ENCODE measurements at places on chromosomes 5 and 9.
A peak's percentile ranks its signal among the peaks of the same experiment; 100 is the strongest.

GRCh38 chr9:18675332-18675731 is 201.4 kb downstream of the ADAMTSL1 start:
- no peak for DNase-seq

DNA sequence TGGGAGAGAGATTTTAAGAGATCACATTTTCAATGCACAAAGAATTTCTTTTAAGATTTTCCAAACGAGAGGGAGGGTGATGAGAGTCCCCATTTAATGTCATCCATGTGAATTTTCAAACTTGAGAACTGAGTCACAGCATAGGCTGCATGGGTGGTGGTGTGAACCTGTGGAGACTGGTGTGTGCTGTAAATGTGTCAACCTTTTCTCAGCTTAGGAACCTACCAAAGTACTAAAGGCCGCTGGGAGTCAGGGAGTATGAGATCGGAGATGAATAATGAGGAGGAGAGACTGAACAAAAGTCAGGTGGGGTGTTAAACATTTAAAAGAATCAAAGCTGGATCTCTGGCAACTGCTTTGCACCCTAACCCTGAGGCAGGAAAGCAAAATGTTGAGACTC is 7.5 kb downstream of the ALDH1A1 start:
- no peak for DNase-seq

GRCh38 chr5:76114179-76114851 is 31.1 kb downstream of the SV2C start:
- DNase-seq = no peak

DNA sequence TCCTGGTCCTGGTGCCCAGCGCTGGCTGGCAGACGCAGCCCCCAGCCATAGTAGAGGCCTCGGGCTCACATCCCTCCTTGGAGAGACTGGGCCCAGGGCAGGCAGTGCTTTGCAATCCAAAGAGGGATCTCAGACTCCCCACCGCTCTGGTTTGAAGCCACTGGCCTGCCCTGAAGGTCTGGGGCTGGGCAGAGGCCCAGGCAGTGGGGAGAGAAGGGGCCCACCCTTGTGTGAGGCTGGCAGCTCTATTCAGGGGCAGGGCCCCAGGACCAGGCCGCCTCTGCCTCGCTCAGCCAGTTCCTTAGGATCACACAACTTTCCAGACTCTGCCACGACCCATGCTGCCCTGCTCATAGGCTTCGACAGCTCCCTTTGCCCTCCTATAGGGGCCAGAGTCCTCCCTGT is 10.7 kb upstream of the SEC16A start:
- no peak for DNase-seq

- DNase-seq = no peak
Observed at GRCh38 chr5:77259476-77259875, 49.0 kb downstream of the PDE8B start.

DNA sequence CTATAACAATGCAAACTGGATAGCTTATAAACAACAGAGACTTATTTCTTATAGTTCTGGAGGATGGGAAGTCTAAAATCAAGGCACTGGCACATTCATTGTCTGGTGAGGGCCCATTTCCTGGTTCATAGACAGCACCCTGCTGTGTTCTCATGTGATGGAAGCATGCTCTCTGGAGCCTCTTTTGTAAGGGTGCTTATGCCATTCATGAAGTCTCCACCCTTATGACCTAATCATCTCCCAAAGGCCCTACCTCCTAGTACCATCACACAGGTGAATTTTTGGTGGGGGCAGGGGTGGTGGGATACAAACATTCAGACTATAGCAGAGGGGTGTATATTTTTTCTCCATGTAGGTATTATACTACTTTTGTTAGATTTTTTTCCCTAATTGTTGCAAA is 92.4 kb downstream of the UNC13B start:
- no peak for DNase-seq

GRCh38 chr5:79077680-79078365 is 8.3 kb downstream of the BHMT2 start:
- DNase-seq = no peak

GRCh38 chr5:33423018-33423630 is 17.6 kb upstream of the TARS1 start:
- no peak for DNase-seq

- DNase-seq = no peak
Observed at GRCh38 chr9:79193001-79193400, 378.8 kb upstream of the TLE4 start.

DNA sequence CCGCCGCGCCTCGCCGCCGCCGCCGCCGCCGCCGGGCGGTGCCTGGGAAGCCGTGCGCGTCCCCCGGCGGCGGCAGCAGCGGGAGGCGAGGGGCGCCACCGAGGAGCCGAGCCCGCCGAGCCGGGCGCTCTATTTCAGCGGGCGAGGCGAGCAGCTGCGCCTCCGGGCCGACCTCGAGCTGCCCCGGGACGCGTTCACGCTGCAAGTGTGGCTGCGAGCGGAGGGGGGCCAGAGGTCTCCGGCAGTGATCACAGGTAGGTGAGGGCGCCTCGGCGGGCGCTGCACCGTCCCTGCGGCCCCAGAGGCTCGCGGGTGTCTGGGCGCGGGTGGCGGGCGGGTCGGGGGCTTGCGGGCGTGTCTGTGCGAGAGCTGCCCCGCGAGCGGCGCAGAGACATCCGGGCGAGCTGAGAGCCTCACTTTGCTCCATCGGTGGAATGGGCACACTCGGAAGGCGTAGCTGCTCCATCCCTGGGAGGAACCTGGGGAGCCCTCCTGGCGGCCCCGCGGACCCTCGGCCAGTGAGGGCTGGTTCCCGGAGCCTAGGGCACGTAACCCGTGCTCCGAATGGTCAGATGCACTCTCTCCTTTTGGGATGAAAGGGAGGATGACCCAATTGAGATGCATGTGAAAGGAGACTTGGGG is 864 bp downstream of the PAPPA start:
- no peak for DNase-seq

DNA sequence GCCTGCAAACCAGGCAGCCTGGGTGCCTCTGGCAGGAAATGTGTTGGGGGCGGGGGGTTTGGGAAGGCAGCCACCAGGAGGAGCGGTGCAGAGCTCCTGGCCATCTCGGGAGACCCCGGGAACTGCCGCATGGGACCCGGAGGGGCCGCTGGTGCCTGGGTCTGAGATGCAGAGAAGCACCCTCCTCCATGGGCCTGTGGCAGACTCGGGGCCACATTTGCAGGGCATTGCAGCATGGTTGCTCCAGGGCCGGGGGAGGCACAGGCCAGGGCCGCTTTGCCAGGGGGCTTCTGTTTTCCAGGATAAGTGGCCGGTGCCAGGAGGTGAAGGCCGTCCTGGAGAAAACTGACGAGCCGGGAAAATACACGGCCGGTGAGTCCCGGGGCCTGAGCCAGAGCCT is 1.7 kb downstream of the LCN1 start:
- DNase-seq = no peak

GRCh38 chr5:61228229-61228628 is 66.0 kb upstream of the SMIM15 start:
- no peak for DNase-seq

GRCh38 chr9:101582553-101582952 is 12.2 kb downstream of the PPP3R2 start:
- no peak for DNase-seq

DNA sequence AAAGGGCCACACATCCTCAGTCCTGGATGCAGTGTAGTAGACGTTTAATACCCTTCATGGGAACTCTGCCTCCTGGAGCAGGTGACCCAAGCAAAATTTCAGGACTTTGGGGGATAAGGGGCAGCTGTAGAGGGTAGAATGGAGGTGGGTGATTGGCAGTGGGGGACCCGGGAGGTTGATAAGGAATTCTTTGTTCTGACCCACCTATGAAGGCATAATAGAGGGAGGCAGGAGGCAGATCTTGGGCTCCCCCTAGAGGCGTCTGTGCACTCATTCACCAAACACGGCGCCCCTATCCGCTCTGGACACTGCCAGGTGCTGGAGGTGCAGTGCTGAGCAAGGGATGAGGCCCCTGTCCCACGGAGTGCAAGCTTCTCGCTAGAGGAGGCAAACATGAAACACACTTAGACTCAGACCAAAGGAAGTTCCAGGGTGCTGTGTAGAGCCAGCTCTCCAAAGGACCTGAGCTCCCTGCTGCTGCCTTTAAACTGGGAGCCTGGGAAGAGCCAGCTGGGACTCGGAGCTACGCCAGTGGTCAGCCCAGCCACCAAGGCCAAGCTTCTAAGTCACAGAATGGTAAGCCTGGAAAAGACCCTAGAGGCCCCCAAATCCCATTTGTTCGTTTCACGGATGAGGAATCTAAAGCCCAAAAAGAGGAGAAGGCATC is 7.7 kb downstream of the IL17B start:
- peak; percentile 51 for DNase-seq

GRCh38 chr5:164909673-164910072 is 1404.3 kb downstream of the MAT2B start:
- DNase-seq = no peak

GRCh38 chr5:134077926-134078580 is 36.4 kb upstream of the TCF7 start:
- DNase-seq = no peak

DNA sequence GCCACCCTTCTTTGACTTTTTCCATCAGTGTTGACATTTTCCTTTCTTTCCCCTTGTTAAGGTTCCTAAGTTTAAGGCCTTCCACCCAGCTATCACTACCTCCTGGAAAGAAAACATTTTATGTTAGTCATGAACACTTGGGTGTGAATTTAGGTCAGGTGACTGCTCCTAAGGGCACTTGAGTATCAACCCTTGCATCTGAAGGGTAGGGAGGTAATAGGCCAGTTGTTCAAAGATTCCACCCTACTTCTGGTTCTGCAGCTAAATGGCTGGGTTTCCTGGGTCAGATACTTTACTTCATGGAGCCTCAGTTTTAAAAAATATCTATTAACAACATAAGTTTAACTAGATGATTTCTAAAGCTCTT is 49.1 kb upstream of the OSMR start:
- DNase-seq = no peak

- DNase-seq = no peak
Observed at GRCh38 chr5:173513521-173513991, 102.9 kb downstream of the BOD1 start.

DNA sequence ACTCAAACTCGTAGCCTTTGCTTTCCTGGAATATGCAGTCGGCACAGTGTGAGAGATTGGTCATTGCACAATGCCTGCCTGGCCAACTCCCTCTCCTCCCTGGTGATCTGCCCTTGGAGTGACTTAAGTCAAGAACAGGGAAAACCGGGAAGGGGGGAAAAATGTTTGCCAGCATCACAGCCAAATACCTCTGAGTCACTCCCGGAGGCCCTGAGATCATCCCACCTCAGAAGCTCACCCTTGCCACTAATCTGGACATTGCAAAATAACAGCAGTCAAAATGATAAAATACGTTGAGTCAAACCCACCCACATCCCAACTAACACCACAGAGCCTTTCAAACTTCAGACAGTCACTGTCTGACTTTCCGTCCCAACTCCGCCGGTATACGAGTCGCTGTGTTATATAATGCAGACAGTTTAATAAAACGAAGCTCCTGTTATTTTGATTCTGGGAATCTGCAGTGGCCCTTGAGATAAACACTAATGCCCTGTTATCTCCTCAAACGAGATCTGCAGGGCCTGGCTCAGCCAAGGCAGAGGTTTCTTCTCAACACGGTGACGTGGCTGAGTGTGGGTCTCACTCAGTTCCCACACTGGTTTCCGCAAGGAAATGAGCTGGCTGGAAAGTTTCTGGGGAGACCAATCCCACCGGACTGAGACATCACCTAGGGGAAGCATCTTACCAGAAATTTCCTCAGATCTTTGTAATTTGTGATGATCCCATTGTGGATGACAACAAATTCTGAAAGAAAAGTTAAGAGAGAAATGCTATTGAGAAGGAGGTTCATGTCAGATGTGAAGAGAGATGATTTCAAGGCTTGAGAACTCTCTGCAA is 22.1 kb downstream of the GFPT2 start:
- DNase-seq = no peak

GRCh38 chr9:137045294-137046087 is 486 bp downstream of the NPDC1 start:
- no peak for DNase-seq

- no peak for DNase-seq
Observed at GRCh38 chr9:134498814-134499166, 142.8 kb upstream of the COL5A1 start.

DNA sequence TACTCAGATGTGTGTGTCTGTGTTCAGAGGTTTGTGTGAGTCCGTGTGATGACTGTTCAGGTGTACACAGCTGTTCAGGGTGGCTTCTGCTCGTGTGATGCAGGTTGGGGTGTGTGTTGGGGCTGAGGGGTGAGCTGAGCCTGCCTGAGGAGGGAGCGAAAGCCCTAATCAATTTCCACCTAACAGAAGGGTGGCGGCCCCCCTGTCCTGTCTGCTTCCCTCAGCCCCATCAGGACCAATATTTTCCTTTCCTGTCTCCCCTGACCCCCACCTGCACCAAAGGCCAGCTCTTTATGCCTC is 30.2 kb downstream of the LHX2 start:
- DNase-seq = no peak

DNA sequence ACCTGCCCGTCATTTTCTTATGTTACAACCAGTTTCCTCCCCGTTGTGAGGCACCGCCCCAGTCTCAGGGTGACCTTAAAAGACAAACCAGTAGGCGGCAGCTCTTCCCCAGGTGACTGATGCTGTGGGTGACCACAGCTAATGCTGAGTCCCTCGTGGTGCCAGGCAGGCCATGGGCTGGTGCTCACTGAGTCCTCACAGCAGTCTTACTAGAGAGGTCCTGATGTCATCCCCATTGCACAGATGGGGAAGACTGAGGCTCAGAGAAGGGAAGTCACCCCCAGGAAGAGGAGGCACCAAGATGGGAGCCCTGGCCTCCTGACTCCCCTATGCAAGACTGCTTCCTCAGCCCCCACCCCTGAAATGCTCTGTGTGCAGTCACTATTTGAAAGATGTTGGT is 978 bp downstream of the CFAP157 start:
- peak; percentile 13 for DNase-seq

GRCh38 chr5:139864716-139865483 is 69.3 kb downstream of the PSD2 start:
- no peak for DNase-seq

DNA sequence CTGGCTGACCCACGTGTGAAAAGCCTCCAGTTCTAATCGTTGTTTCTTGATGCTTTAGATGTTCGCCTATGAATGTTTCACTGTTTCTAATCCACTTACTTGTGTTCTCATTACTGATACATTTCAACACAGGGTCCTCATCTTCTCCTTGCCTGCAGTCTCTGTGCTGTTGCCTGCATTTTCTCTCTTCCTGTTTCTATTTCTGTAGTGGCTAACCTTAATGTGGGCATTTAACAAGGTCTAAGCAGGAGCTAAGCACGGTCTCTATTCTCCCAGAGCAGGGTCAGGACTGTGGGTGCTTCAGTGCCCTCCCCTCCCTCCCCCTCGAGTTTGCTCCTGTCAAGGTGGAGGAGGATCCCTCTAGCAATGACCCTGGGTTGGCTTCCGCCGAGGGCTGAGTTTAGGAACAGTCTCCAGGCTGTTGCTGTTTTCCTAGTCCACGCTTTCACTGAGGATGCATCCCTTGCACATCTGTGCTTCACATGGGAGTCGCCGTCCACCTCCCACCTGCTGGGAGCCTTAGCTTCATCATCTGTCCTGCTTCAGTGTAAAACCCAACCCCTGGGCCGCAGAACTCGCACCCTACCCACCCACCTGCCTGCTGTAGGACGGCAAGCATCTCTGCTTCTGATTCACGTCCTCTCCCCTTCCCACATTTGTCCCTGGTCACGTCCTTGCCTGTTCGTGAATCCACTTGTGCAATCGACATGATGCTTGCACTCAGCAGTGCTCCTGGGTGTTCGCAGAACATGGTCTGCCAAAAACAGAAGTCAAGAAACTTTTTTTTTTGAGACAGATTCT is 2.4 kb upstream of the EXOC3 start:
- no peak for DNase-seq

- DNase-seq = no peak
Observed at GRCh38 chr5:129445379-129445778, 14.7 kb upstream of the ADAMTS19 start.

Measured in stimulated activated CD8-positive, alpha-beta memory T cell treated with anti-CD3 and anti-CD28 coated beads, Interleukin-7, amount 100 ng/mL, for 4 hours (primary cell).